Right hindlimb (tissue), 1 donor: ENCODE measurements at places on chromosomes 12 and 14.

DNA sequence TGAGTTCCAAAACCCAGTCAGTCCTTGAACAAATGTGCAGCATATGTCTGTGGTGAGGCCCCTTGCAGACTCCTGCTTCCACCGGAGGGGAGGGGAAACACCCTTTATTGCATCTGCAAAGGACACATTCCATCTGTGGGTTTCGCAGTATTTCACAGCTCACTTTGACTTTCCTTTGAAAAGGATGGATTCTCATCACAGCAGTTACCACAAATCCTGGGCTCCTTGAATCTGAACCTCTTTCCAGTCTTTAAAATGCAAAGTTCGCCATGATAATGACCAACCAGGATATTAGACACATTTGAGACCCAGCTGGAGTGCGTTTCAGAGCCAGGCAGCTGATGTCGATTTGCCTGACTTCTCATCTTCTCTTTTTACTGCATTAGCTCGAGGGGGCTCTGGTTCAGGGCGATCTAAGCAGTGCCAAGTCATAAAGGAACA is 242.4 kb downstream of the SLC15A4 start:
- peak; percentile 70 for DNase-seq

DNA sequence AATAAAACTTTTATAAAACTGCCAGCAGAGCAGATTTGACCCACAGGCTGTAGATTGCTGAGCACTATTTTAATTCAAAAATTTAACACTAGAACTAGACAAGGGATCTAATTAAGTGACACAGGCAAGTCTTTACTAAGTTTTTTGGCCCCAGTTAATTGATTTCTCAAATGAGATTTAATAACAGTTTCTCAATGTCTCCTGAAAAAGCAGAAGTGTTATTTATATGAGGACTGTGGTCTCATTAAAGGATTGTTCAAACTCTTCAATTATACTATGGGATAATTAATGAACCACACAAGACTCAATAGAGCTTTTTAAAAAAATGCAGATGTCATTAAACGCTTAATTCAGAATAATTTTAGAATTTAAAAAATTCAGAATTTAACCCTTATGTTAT is 1.9 kb downstream of the HEATR5A start:
- DNase-seq, result no peak

- DNase-seq, result peak; percentile 86
Measured at GRCh38 chr12:106138633-106139421, at the start of gene NUAK1. Gene NUAK1, minus strand, starts transcription at chr12:106138954. Its CDS starts 301 bp downstream, at chr12:106138653.

DNA sequence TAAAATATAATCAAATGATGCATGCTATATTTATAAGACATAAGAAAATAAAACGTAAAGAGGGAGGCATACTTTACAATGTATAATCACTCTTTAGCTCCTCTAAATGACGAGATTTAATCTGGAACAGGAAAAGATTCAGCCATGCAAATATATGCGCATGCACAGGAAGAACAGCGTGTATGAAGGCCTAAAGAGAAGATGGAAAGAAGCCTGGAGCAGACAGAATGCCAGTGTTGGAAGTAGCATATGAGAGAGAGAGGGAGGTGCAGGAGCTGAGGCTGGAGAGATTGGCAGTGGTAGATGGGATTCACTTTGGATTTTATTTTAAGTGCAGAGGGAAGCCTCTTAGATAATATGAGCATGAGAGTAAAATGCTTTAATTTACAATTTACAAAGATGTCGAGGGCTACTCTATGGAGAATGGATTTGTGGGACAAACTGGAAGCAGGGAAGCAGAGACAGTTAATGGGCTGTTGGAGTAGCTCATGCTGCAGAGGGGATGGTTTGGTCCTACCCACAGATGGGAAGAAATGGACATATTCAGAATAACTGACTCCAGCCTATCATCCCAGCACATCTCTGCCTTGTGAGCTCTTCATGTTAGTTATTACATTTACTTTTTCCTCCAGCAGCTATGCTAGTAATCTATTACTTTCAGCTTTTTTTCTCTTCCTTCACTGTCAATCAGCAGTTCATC is 411.1 kb downstream of the TMTC2 start:
- DNase-seq, result no peak

GRCh38 chr12:65313719-65314317 is 35.3 kb downstream of the MSRB3 start:
- no peak for DNase-seq

DNA sequence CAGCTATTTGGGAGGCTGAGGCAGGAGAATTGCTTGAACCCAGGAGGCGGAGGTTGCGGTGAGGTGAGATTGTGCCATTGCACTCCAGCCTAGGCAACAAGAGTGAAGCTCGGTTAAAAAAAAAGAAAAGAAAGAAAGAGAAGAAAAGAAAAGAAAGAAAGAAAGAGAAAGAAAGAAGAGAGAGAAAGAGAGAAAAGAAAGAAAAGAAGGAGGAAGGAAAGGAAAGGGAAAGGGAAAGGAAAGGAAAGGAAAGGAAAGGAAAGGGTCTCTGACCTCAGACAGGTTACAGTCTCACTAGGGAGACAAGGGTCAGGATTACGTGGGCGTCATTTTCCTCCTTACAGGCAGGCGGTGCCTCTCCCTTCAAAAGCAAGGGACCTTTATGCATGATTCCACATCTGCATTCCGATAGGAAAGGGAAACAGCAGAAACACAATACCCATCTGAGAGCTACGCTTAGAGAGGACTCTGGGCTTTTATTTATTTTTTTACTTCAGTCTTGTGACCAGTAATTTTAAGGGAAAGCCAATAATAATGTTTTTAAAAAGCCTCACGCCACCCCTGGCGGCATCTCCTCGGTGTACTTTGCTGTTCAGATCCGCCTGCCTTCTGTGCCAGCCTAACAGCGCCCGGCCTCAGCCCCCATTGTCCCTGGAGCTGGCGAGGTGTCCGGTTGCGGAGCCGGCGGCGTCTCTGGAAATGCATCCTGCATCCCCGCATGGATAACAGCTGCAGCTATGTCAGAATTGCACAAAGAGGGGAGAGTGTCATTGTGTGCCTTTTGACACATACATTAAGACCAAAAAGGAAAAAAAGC is 945 bp upstream of the HIP1R start:
- DNase-seq, result peak; percentile 71

DNA sequence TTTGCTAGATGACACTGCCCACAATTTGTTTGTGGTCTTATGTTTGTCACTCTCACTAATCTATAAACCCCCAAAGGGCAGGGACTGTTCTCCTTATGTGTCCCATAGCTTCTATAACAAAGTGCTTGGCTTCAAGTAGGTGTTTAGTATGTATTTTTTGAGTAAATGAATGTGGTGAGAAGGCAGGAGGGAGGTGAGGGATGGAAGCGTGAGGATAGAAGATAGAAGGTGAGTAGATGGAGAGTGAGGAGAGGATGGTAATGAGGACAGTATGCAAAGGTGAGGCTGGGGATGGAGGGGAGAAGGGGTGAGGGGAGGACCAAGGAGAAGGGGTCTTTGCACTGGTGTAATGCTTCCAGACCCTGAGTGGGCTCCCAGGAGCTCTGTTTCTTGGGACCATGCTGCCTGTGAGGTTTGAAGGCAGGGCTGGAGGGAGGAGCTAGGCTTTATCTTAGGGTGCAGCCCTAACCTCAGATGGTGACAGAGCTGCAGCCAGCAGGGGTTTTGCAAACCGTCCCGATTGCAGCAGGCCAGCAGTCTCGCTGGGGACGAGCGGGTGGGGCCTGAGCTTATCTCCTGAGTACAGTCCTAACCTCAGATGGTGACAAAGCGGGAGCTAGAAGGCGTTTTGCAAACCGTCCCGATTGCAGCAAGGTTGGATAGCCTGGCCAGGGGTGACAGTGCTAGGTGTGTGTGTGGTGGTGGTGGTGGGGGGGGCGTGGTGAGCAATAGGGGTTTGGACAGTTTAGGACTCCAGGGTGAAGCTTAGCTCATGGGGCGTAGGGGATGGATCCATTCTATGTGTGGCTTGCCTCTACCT is 6.5 kb downstream of the CEBPE start:
- DNase-seq, result no peak

GRCh38 chr12:94872971-94873733 is 130.3 kb downstream of the NDUFA12 start:
- no peak for DNase-seq

- no peak for DNase-seq
Measured at GRCh38 chr14:49306152-49306751, 279.9 kb downstream of the RPS29 start.

GRCh38 chr12:124713436-124714082 is 146.1 kb upstream of the NCOR2 start:
- DNase-seq, result peak; percentile 63

DNA sequence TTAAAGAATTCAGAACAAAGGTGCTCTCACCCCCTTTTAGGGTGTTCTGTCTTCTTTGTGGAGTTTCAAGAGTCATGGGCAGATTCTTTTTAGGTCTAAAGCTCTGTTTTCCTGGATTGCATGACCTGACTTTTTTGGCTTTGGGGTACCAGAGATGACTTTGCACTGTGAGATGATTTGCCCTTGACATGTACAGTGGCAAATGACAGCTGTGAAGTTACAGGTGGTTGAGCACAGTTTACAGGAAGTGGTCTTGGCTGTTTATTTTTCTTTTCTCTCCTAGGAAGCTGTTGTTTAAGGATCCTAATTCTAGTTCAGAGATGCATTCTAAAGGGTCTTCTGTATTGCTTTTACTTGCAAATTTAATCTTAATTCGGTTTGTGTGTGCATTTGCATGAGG is 83.8 kb upstream of the METAP2 start:
- DNase-seq, result no peak

DNA sequence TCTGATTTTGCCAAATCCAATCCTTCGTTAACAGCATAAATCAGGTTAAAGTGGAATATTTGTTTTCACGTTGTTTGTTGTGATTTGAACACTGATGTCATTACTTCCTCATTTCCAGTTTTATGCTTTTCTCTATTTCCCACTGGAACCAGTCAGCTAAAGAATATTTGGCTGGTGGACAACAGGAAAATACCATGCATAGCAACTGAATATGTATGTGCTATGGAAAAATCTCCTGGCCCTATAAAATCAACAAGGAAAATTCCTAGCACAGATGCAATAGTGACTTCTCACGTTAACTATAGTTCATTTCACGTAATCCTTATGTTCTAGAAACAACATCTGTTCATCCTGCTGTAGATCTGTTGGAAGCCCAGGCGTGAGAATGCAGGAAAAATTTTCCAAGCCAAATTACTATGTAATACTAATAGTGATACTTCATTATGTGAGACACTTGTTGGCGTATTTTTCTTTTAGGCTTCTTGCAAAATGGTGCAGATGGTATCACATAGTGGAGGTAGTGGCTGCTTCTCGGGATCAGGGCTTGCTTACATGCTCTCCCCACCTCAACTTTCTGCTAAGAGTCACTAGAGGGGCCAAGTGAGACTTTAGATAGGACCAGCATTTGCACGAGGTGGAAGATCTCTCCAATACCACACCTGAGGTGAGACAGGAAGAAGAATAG is 86.3 kb upstream of the USP44 start:
- peak; percentile 38 for DNase-seq

GRCh38 chr12:95943330-95943842 is at the start of gene AMDHD1:
Gene AMDHD1, plus strand, starts transcription at chr12:95943331. Its CDS starts 68 bp downstream, at chr12:95943399.
- DNase-seq, result peak; percentile 71

DNA sequence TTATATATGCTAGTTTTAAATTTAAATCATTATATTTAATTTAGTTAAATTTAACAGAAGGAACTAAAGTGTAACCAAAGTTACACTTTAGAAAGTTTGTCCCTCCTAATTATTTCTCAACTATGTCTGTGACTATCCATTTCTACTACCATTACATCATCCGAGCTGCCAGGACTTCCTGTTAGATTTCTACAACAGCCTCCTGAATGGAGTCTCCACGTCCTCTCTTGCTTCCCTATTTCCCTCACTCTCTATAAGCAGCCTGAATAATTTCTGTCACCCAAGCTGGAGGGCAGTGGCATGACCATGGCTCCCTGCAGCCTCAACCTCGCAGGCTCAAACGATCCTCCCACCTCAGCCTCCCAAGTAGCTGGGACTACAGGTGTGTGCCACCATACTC is 84.1 kb downstream of the TTC7B start:
- DNase-seq, result no peak

DNA sequence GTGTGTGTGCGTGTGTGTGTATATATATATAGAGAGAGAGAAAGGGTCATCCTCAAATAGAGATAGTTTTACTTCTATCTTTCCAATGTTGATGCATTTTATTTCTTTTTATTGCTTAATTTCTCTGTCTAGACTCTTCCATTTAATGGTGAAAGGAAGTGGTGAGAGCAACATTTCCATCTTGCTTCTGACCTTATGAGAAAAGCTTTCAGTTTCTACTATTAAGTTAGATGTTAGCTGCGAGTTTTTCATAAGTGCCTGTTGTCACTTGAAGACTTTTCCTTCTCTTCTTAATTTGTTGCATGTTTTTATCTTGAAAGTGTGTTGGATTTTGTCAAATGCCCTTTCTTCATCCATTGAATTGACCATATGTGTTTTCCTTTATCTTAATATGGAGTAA is 304.4 kb upstream of the FAR2 start:
- DNase-seq, result no peak

DNA sequence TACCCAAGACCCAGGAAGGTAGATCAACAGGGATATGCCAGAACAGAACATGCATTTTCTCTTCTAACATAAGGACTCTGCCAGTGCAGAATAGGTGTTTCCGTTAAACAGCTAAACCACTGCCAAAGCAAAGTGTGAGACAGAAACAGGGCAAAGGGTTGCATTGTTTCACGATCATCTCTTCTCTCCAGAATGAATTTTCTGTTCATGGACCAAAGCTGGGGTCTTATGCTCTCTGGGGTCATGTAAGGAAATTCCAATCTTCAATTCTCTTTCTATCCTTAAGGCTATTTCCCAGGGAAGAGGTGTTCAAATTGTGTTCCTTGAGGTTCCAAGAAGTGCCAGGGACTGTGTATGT is 10.9 kb downstream of the PSMB5 start:
- no peak for DNase-seq

GRCh38 chr12:47819896-47820630 is at the start of gene HDAC7:
Gene HDAC7, minus strand, starts transcription at chr12:47819903. Its CDS starts 118 bp downstream, at chr12:47819785.
- DNase-seq, result peak; percentile 93

DNA sequence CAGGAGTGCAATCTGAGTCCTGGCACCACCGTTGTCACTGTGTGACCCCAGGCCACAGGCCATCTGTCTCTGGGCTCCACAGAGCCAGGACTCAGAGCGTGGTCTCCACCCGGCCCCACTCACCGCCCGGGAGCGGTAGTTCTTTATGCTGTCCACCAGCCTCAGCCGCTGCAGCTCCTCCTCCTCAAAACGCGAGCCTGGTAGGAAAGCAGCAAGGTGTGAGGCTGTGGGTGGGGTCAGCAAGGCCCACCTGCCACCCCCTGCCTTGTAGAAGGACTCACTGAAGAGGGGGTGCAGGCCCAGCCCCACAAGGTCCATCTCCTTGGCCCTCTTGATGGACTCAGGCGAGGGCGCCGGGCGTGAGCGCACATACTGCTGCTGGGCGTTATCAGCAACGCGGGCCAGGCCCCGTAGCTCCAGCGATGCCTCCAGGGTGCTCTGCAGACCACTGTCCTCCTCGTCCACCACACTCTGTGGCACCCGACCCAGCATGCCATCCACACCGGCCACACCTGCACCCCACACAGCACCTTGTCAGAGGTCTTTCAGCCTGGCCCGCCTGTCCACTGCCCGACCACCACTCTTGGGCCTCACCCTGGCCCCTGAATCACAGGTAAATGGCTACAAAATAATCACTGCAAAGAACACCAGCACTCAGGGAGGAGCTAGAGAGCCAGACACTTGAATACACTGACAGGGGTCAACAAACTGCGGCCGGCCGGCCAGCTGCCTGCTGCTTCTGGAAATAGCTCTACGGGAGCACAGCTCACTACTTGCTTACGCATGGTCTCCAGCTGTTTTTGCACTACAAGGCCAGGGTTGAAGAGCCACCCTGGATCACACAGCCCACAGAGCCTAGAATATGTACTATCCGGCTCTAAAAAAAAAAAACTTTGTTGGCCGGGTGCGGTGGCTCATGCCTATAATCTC is 16.3 kb downstream of the CFAP73 start:
- no peak for DNase-seq
